ENCODE measurements at places on chromosomes 11 and 22.
A peak's percentile ranks its signal among the peaks of the same experiment; 100 is the strongest.

DNA sequence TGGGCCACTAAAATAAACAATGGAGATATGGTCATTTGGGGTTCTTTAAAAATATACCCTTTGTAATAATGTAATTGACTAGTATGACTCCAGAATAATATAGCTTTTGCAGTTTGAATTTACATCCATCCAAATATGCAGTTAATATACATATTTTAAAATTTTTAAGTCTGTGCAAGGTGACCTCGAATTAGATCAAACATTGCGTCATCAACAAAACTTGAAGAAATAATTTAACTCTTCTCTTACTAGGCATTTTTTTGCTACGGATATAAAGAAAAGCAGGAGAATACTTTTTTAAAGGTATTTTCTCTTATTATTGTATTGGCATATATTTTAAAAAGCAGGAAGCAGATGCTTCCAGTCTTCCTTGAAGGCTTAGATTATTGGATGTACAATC lies 10.7 kb downstream of the OR51A4 start:
- no peak for DNase-seq

DNA sequence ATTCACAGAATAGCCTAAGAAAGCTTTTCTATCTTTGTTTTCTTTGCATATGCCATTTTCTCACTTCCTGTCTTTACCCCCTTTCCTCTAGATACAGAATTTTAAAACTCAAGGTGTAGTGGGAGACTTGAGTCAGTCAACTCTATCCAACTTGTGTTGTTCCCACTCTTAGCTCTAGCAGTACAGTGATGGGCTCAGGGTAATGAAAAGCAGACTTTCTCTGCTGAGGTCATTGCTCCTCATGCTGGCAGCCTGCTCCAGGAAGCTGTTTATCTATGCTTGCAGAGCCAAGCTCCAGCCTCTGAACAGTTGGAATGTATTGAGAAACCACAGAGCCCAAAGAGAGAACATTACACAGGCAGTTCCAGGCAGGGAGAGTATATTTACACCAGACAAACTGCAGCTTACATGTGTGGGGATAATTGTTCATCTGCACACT lies 68.1 kb downstream of the CSTPP1 start:
- DNase-seq = no peak

DNA sequence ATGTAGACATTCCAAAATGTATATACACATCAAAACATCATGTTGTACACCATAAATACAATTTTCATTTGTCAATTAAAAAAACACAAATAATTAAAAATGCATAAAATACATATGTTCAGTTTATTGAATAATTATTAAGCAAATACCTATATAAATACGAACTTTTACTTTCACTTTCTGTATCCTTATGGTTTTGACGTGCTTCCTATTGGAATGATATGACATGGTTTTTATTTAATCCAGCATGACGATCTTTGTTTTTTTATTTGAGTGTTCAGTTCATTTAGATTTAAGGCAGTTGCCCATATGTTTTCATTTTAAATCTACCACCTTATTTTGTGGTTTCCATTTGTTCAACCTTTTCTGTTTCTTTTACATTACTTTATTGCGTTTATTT lies 198.3 kb upstream of the PLET1 start:
- DNase-seq = no peak

GRCh38 chr11:63869171-63869591 lies 30.3 kb downstream of the MARK2 start:
- DNase-seq = no peak

- DNase-seq = no peak
These were observed 845.3 kb downstream of the BRD1 start for GRCh38 chr22:48982321-48982905.

GRCh38 chr11:75276686-75277085 lies 36.1 kb downstream of the TPBGL start:
- no peak for DNase-seq

- no peak for DNase-seq
These were observed 23.7 kb upstream of the CCND1 start for GRCh38 chr11:69617220-69617619.

DNA sequence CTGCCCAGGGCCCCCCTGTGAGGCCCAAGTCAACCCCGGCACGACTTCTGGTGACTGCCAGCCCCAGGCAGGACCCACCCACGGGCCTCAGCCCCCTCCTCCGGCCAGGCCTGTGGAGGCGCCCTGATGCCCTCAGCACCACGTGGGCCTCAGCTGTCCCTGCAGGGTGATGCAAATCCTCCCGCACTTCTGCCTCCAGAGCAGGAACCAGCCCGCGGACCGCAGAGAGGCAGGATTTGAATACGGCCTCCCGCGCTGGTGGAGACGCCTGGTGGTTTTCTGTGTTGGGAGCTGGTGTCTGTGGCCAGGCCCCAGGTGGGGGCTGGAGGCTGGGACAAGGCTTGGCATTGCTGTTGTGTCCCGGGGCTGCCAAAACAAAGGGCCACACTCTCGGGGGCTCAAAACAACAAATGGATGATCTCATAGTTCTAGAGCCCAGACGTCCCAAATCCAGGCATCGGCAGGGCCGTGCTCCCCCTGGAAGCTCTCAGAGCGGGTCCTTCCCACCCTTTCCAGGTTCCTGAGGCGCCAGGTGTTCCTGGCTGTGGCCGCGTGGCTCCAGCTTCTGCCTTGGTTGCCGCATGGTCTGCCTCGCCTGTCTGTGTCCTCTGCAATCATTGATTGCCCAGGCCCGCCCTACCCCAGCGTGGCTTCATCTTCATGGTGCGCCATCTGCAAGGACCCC lies 19.4 kb downstream of the TRPM5 start:
- DNase-seq = peak; percentile 83

- no peak for DNase-seq
These were observed 1.5 kb downstream of the SYT8 start for GRCh38 chr11:1836011-1836945.

DNA sequence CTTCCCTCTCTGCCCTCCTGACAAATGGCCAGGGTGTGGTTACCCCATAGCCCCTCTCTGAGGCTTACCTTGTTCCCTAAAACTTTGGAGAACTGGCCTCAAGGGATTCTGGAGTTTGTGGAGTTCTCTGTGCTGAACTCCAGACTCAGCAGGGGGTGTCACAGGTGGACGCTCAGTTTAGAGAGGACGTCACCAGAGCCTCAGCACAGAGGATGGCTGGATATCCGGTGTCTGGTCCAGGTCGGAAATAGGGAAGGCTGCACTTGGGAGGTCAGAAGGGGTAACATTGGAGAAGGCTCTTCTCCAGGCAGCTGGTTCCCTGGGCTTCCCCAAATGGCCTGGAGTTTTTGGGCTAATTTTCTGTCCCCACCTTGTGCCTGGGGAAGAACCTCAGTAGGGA lies 64.2 kb downstream of the ADAMTS15 start:
- DNase-seq = no peak

- DNase-seq = no peak
These were observed 928.9 kb downstream of the TBC1D22A start for GRCh38 chr22:47691152-47691895.

DNA sequence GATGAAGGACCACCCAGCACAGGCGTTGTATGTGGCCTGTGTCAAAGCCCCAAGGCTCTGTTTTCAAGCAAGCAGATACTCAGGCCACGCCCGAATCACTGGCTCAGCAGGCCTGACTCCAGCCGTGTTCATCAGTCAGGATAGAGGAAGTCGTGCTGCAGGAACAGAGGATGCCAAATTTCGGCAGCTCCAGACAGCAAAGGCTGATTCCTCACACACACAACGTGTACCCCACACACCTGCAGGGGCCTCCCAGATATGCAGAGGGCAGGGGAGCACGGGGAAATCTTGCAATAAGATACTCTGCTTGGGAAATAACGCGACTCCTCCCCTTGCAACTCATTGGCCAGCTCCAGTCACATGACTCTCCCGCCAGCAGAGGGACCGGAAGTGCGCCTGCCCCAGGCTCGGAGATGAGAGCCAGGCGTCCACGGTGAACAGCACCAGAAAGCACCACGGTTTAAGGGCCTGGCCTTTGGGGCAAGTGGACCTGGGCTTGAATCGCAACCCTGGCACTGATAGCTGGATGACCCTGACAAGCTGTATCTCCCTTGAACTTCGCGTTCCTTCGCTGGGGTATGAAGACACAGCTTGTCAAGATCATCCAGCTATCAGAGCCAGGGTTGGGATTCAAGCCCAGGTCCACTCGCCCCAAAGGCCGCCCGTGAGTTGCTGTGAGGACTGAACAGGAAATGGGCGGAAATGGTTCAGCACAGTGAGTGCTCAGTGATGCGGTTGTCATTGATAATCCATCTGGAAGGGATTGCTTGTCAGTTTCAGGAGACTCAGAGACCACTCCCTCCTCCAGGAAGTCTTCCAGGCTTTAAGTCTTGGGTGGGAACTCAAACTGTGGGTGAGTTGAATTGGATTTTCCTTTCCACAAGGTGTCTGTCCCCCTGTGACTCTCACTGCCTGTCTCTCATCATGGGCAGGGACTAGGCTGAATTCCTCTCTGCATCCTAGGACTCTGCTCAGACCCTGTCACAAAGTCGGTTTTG lies 88.5 kb downstream of the MYEOV start:
- DNase-seq = peak; percentile 11

- peak; percentile 80 for DNase-seq
These were observed 26.1 kb upstream of the APLP2 start for GRCh38 chr11:130043575-130043974.

DNA sequence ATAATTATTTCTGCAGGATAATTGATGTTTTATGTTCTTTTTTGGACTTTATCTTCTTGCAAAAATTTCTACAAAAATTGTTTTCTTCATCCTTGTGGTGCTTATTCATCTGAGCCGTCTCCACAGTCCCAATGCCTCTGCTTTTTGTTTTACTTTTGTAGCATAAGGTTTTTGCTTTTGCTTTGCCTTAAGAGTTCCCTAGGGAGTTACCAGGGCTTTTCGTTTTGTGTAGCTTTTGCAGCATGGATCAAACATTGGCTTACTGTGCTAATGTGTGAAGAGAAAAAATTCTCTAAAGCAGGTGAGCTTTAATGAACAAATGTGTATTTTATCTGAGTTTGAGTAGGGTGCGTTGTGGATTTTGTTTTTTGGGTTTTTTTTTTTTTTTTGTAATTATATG lies 11.8 kb downstream of the XBP1 start:
- no peak for DNase-seq

GRCh38 chr11:6557761-6558674 lies 45.4 kb downstream of the RRP8 start:
- DNase-seq = no peak

DNA sequence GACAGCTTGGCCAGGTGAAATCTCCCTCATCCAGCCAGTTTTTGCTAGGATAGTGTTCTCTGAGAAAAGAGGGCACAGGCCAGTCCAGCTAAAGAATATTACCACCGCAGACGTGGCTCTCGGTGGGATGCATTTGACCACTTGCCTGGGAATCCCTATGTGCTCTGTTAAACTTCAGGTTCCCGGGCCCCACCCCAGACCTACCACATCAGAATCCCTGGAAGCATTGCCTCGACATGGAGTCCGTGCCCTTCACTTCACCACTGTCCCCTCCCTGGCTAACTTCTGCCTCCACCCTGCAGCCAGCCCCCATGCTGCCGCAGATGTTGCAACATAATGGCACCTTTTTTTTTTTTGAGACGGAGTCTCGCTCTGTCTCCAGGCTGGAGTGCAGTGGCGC lies 56.9 kb upstream of the EMID1 start:
- no peak for DNase-seq

DNA sequence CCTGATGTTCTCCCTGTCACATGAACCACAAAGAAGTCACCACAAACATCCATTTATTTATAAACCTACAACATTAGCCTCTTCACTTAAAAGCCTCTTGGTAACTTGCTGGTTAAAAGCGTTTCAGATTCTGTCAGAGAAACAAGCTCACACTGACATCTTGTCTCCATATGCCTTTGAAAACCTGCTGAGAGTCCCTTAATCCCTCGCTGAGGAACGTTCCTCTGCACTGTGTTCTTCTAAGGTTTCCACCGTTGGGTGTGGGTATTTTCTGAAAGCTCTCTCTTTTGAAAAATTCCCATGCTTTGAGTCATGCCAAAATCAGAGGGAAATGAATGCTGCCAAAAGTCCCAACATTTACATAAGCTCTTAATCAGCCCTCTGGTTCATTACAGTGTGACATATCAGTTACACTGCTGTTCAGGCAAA lies 149.8 kb downstream of the CCDC34 start:
- no peak for DNase-seq

- DNase-seq = no peak
These were observed 450.5 kb upstream of the CCDC90B start for GRCh38 chr11:83736684-83737083.

DNA sequence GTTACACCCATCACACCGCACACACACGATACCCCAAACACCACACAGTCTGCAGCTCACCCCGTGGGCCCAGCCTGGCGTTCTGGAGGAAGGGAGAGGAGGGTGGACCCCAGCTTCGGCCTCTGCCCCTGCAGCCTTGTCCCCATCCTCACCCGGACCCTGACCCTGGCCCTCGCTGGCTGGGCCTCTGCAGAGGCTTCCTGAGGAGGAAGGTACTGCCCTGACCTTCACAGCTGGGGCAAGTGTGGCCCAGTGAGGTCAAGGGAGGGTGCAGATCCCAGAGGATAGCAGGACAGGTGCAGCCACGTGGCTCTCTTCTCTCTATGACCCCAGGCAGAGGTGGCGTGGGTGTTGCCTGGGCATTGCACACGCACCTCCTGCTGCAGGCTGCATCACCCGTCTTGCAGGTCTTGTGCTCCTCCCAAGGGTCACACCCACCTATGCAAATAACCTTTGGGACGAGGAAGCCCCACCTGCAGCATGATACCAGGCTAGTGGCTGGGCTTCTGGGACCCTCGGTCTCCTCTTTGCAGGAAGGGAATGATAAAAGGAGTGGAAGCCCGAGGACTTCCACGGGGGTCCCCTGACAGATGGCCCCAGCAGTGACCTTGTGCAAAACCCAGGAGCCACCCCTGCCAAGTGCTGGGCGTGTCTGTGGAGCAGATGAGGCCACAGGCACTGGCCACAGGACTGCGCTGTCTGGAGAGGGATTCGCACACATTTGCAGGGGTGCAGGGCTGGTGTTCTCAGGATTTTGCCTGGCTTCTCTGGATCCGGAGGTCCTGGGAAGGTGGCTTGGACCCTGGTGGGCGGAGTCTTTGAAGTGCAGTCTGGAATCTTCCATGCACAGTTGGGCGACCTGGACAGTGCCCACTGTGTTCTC lies 1241.5 kb downstream of the BRD1 start:
- DNase-seq = no peak

DNA sequence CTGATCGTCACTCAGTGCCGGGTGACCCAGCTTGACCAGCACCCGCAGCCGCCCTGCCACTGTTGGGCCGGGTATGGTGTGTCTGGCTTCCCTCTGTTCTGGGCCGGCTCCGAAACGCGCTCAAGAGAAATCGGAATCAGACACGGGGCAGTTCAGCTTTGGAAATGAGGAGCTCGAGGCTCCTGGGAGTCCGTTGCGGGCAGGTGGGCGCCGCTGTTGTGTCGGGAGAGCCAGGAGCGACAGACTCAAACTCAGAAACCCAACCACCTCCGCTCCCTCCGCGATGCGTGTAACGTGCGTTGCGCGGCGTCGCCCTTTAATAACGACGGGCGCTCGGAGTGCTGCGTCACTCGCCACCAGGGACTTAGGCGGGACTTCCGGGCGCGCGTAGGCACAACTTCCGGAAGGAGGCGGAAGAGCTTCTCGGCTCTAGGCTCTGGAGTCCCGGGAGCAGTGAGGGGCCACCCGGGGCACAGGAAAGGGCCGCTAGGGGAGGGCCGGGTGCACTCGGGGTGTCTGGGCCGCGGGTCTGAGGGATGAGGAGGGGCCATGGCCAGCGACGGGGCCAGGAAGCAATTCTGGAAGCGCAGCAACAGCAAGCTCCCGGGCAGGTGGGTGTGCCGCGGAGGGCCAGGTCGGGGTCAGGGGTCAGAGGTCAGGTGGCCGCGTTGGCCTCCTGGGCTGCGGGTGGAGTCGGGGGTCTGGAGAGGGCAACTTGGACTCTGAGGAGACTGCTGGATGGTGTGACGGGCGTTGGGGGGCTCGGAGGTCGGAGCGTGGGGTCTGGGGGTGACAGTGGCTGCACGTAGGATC lies at the start of gene TBC1D22A:
Gene TBC1D22A, plus strand, starts transcription at position 413 of the 813 bp plus-strand sequence. Its CDS starts 137 bp downstream, at position 550.
- peak; percentile 97 for DNase-seq
